ENCODE measurements at places on chromosomes 4 and X.

DNA sequence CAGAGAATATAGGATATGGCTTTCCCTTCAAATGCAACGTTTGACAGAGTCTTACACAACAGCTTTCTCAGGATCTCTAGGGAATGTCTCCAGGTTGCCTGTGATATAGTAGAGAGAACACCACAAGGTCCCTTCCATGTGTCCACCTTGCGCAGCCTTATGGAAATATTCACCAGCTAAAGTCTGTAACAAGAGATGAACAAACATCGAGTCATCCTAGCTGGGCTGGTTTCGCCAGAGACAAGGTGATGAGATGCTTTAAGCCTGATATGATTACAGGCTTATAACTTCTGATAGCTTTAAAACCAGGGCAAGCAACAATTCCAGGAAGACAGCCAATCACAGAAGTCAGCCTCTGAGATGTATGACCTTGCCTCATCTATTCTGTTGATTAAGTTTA, 83.8 kb downstream of the SEL1L3 start:
- no peak for DNase-seq

DNA sequence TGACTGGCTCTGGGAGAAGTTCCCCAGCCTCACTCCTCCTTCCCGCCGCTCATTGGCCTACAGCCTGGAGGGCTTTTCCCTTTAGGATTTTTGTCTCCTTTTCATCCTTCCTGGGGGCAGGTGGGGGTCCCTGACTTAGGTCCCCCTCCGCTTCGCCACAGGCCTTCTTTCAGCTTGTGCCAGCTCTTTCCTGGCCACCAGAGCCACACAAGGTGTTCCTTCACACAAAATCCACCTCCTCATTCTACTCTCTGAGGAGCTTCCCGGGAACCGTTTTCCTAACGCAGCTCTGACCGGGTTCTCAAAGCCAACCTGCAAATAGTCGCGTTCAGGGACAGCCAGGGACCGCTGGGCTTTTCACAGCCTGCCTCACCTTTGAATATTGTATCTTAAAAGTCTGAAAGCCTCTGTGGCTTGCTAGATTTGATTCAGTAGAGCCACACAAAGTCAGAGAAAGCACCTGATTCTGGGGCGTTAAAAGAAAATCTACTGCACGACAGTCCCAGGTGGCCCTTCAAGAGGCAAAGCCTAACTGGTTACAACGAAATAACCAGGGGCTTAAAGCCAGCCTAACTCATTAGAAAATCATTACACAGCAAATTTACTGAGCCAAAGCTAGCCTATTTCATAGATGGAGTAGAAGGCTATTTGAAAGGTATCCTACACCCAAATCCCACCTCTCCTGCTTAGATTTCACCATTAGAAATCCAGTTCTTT, 731 bp upstream of the GPC3 start:
- DNase-seq: no peak

- DNase-seq: no peak
Measured at GRCh38 chr4:62471021-62471420, 1270.9 kb downstream of the ADGRL3 start.

GRCh38 chr4:14667624-14668151, 334.6 kb upstream of the CPEB2 start:
- no peak for DNase-seq

GRCh38 chr4:163111588-163111987, 55.1 kb downstream of the NAF1 start:
- DNase-seq: no peak

DNA sequence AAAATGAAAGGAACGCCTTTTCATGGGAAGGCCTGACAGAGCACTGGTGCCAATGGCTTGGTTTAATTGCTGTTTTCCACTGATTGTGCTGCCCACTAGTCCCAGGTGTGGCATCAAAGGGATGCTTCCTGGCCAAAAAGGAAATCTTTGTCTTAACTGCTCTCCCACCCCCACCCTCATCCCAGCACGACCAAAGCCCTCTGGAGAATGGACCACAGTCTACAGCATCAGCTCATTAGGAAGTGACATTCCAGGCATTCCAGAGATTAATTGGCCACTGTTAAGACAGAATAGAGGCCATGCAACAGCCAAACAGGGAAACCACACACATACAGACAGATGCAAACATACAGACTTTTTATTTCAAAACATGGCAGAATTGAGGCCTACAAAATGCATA, 143.2 kb downstream of the LHFPL1 start:
- no peak for DNase-seq

DNA sequence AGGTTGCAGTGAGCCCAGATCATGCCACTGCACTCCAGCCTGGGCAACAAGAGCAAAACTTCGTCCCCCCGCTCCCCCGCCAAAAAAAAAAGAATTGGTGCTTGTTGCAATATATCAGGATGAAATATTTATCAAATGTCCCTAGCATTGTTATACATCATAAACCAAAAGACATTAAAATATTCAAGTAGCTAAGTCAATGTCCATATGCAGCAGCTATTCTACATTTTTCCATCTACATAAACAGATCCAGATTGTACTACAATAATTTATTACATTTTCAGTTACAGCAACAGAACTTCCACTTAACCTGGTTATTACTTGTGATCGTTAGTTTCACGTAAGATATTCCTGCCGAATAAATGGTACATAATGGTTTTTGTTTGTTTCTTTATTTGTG, 64.1 kb downstream of the ARAP2 start:
- DNase-seq: no peak

DNA sequence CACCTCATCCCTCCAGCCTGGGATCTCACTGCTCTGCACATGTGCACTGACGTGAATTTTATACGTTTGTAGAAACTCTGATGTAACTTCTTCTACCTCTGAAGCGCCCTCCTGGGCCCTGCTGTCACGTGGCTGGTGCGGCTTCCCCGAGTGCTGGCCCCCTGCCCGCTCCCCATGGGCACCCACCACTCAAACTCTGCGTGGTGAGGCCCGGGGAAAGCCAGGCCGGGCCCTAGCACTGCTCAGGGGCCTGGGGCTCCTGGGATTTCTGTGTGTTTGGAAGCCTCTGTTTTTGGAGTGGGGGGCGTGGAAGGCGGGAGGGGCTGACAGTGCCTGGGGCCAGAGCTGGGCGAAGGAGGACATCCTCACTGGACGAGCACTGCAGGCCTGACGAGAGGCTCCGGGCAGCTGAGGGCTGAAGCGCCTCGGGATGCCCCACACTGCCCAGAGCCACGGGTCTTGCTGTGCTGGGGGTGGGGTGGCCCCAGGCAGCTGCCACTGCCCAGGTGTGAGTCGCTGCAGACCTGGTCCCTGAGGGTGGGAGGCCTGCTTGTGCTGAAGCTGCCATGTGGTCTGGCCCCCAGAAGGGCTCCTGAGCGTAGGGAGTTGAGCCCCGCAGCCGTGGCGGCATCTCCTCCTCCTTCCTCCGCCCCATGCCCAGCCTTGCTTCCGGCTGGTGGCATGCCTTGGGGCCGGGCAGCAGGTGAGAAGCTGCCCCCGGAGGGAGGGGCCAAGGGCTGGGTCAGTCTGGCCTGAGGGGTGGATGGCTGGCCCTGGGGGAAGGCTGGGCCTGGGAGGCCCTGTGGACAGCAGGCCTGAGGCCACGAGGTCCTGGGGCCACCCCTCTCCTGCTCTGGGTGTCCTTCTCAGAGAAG, 7.7 kb downstream of the NAT8L start:
- DNase-seq: no peak

DNA sequence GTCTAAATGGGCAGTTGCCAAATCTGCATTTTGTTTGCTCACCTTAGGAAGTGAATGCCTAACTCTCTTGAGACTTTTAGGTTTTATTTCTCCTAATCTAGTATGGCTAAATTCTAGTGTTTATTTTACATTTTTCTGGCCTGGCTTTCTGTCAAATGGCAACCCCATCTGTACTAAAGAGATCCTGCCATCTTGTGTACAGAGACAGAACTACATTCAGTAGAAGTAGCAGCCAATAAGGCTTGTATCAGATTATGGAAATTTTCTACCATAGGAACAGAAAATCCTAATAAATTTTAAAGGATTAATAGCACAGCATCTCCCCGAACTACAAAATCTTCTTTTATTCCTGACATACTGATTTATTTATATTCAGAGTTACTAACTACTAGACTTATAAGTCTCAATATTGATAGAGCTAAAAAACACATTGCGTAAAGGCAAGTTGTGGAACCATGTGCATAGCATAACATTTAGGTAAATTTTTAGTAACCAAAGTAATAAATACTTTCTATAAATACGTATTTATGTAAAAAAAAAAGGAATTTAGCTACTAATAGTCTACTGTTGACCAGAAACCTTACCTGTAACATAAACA, 45.5 kb downstream of the TMEM144 start:
- no peak for DNase-seq

DNA sequence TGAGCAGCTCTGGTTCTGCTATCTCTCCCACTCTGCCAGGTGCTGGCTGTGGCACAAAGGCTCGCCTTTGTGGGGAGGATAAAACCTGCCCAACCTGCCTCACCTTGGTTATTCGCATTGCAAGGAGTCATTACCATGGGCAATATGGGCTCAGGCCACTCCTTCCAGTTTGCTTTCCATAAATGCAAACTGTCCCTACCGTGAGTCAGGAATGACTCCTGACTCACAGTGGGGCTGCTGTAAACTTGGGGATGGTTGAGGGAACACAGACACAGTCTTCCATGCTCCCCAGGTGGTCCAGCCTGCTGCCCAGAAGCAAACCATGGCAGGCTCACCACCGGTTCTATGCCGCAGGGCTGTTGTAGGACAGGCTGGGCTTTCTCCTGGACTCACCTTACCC, 36.1 kb downstream of the COQ2 start:
- DNase-seq: no peak
